Lower lobe of right lung (tissue), 2 donors: ENCODE measurements at places on chromosomes 12 and 14. TPM values are rescaled to one million over a fixed set of nuclear protein-coding genes. Genes with fewer than 3 reads are reported as not detected.
A peak's percentile ranks its signal among the peaks of the same experiment; 100 is the strongest.

GRCh38 chr14:22265319-22266141, 323.5 kb downstream of the DAD1 start:
- H3K27ac ChIP-seq, result no peak overlapping the region
- no peak overlapping the region for H3K4me3 ChIP-seq
- H3K27me3 ChIP-seq, result no peaks in the 10 kb centered on the region
- H3K36me3 ChIP-seq, result no peaks in the 10 kb centered on the region
- no peak for DNase-seq

GRCh38 chr14:105484069-105484996, 2.4 kb upstream of the CRIP1 start:
- no peak overlapping the region for H3K4me3 ChIP-seq
- peak overlapping the region; percentile 99 for H3K27ac ChIP-seq
- H3K27me3 ChIP-seq, result no peaks in the 10 kb centered on the region
- DNase-seq, result peak; percentile 73
- peaks cover 98% of the 10 kb centered on the region for H3K4me1 ChIP-seq

GRCh38 chr12:64983771-64984278, 137.3 kb downstream of the WIF1 start:
- no peaks in the 10 kb centered on the region for H3K27me3 ChIP-seq
- DNase-seq, result no peak
- H3K36me3 ChIP-seq, result no peaks in the 10 kb centered on the region
- no peaks in the 10 kb centered on the region for H3K4me1 ChIP-seq
- no peak overlapping the region for H3K27ac ChIP-seq

- H3K36me3 ChIP-seq, result no peaks in the 10 kb centered on the region
- H3K27ac ChIP-seq, result peak overlapping the region; percentile 91
- no peaks in the 10 kb centered on the region for H3K27me3 ChIP-seq
- H3K4me1 ChIP-seq, result peaks cover 27% of the 10 kb centered on the region
- H3K4me3 ChIP-seq, result peak overlapping the region; percentile 79
Observed at GRCh38 chr12:38906482-38907200, 1.2 kb upstream of the CPNE8 start.

- no peak overlapping the region for H3K27ac ChIP-seq
- DNase-seq, result no peak
- H3K36me3 ChIP-seq, result no peaks in the 10 kb centered on the region
- no peaks in the 10 kb centered on the region for H3K27me3 ChIP-seq
- no peak overlapping the region for H3K4me3 ChIP-seq
Observed at GRCh38 chr12:101200824-101201223, 9.2 kb downstream of the SLC5A8 start.

DNA sequence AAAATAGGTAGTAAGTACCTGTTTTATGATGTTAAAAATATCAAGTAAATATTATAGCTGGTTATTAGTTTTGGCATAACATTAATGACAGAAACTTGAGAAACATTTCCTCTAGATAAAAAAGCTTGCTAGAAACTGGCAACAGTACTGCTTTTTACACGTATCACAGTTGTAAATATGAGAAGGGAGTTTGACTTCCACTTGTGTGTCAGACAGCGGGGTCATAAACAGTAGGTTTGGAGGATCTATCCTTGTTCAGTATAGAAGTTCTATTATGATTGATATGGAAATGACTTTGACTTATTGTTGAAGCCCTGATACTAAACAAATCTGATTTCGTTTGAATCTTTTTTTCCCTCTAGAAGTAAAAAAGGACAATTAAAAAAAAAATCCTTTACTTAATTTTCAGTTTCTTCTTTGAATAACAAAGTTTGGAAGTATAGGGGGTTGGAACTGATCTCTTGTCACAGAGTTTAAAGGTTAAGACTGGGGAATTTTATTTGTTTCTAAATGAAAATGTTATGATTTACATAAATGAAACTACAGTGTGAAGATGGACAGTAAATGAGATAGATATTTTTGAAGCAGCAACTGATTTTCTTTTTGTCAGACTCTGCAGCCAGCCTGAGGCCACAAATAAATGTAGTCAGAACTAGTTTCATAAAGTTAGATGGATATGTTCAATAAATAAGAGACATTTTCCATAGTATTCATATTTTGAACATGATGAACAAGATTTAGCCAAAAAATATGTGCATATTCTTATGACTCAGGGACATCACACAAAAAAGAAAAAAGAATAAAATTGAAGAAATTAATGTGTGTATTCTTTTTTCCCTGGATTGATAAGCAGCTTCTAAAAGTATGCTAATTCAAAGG, 50.1 kb downstream of the WNK1 start:
- no peak overlapping the region for H3K4me3 ChIP-seq
- H3K27me3 ChIP-seq, result no peaks in the 10 kb centered on the region
- no peak for DNase-seq
- H3K36me3 ChIP-seq, result no peaks in the 10 kb centered on the region
- H3K4me1 ChIP-seq, result peaks cover 51% of the 10 kb centered on the region

DNA sequence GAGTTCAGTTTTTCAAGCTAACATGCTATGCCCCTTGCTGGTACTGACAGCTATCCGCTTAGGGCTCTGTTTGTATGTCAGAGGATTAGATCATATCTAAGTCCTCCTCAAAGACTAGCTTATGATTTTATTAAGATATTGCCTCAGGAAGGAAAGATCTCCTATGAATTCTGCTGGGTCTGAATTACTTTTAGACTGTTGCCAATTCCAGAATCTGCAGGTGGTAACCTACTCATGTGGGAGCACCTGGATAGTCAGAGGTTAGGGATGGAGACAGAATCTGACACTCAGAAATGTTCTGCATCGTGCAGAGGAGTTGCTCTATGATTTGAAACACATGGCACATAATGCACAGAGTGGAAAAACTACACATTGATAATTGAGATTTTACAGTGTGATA, 843.4 kb downstream of the SLC6A15 start:
- H3K36me3 ChIP-seq, result no peaks in the 10 kb centered on the region
- H3K27me3 ChIP-seq, result no peaks in the 10 kb centered on the region
- no peak overlapping the region for H3K27ac ChIP-seq
- H3K4me1 ChIP-seq, result no peaks in the 10 kb centered on the region
- no peak for DNase-seq

- DNase-seq, result no peak
- no peak overlapping the region for H3K4me3 ChIP-seq
- peaks cover 39% of the 10 kb centered on the region for H3K4me1 ChIP-seq
- H3K27ac ChIP-seq, result no peak overlapping the region
- no peaks in the 10 kb centered on the region for H3K36me3 ChIP-seq
- no peaks in the 10 kb centered on the region for H3K27me3 ChIP-seq
Observed at GRCh38 chr12:123442774-123443173, 6.3 kb upstream of the RILPL2 start.

DNA sequence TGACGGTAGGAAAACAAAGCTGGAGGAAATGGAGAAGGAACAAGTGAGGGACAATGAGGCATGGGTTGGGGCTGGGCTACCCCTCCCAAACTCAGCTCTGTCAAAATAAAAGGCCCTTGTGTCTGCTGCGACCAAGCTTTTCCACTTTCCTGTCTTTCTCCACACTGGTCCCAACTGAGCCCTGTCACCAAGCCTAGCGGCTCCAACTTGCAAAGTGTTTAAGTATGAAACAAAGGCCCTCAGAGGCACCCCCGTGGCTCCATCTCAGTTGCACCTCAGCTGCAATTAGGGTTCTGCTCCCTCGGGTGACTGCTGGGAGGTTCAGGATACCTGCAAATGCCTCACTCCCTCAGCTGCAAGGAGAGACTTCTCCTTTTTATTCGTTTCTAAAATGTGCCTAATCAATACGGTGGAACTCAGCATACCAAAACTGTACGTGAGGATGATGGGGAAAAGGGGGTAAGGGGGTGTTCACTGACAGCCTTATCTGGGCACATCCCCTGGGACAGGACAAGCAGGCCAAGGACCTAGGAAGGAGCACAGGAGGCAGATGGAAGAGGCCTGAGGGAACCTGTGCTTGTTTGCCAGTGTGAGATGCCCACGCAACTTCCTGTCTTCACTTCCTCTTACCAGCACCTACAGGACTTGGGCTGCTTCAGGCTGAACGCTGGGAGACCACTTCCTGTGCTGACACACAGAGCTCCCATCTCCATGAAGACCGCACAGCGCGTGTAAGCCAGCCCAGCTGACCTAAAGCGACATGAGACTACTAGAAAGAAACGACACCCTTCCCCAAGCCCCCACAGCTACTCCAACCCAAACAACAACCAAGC, 8.9 kb downstream of the VAMP1 start:
- peaks cover 98% of the 10 kb centered on the region for H3K36me3 ChIP-seq
- H3K4me1 ChIP-seq, result peaks cover 56% of the 10 kb centered on the region
- H3K4me3 ChIP-seq, result peak overlapping the region; percentile 7

DNA sequence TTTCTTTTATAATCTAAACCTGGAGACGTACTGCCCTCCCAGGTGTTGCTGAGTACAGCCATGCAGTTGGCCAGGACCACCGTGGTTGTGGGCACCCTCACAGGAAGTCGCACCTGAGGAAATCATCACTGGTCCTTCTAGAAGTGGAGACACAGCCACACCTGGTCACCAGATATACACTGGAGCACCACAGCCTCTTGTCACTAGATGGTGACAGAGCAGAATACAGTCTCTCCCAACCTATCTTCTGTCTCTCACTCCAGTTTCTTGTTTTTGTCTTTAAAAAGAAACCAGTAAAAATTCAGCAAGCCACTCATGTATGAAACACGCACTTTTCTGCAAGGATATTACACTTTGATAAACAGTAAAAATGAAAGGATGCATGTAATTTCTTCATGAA, 43.1 kb upstream of the GPHB5 start:
- no peak overlapping the region for H3K4me3 ChIP-seq
- no peaks in the 10 kb centered on the region for H3K4me1 ChIP-seq
- no peak for DNase-seq
- H3K27ac ChIP-seq, result no peak overlapping the region
- no peaks in the 10 kb centered on the region for H3K27me3 ChIP-seq

GRCh38 chr14:22536853-22537338, 52.1 kb downstream of the DAD1 start:
- H3K4me1 ChIP-seq, result peaks cover 28% of the 10 kb centered on the region
- H3K27me3 ChIP-seq, result no peaks in the 10 kb centered on the region
- DNase-seq, result no peak
- no peaks in the 10 kb centered on the region for H3K36me3 ChIP-seq

DNA sequence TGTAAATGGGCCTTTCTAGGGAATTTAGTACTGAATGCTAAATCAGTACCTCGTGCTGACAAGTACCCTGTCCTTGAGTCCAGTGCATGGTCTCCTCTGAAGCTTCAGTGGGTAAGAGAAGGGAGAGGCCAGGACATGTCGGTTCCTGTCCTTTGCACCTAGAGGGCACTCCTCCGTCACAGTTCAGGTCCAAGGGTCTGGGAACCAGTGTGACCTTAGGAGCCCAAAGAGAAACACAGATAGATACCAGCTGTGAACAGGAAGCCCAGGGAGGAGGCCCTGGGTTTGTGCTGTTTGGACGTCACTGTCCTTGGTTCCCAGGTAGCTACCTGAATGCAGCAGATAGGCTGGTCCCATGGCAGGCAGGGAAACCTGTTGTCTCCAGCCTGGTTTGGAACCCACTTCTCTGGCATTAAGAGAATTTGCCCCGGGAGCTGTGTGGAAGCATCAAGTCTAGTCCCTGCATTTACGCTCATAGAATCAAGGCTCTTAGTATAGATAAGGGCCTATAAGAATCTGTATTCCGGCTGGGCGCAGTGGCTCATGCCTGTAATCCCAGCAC, 3.9 kb upstream of the FGF23 start:
- H3K36me3 ChIP-seq, result no peaks in the 10 kb centered on the region
- H3K4me3 ChIP-seq, result no peak overlapping the region
- no peak overlapping the region for H3K27ac ChIP-seq
- DNase-seq, result no peak
- H3K27me3 ChIP-seq, result peaks cover 14% of the 10 kb centered on the region

GRCh38 chr12:105470601-105471000, 140.1 kb downstream of the C12orf75 start:
- peaks cover 6% of the 10 kb centered on the region for H3K4me1 ChIP-seq
- no peaks in the 10 kb centered on the region for H3K27me3 ChIP-seq
- H3K4me3 ChIP-seq, result no peak overlapping the region

The ADGRD1 gene
- 108 TPM for total RNA-seq

The TRIAP1 gene
- 20.4 TPM for total RNA-seq

The COX8C gene
- not detected for total RNA-seq

The VPS37B gene
- total RNA-seq, result 34.5 TPM

The NEUROD4 gene
- total RNA-seq, result not detected

The JAG2 gene
- total RNA-seq, result 29.2 TPM

The DCD gene
- total RNA-seq, result not detected

The GEMIN2 gene
- total RNA-seq, result 8.4 TPM

The KRT75 gene
- total RNA-seq, result not detected

The EMP1 gene
- total RNA-seq, result 195 TPM

The NPFF gene
- not detected for total RNA-seq

The ZNF740 gene
- 49.5 TPM for total RNA-seq
